ENCODE measurements at places on chromosomes 2 and 18.

- DNase-seq = no peak
These were observed 144.9 kb downstream of the LTBP1 start for GRCh38 chr2:33091541-33092123.

- no peak for DNase-seq
These were observed 1.1 kb upstream of the FZD5 start for GRCh38 chr2:207770602-207771404.

- DNase-seq = no peak
These were observed 9.5 kb upstream of the DUSP2 start for GRCh38 chr2:96154506-96155380.

GRCh38 chr2:18701981-18702380 lies 112.6 kb upstream of the NT5C1B start:
- peak; percentile 19 for DNase-seq

- DNase-seq = no peak
These were observed 123.0 kb downstream of the NFATC1 start for GRCh38 chr18:79518683-79519128.

DNA sequence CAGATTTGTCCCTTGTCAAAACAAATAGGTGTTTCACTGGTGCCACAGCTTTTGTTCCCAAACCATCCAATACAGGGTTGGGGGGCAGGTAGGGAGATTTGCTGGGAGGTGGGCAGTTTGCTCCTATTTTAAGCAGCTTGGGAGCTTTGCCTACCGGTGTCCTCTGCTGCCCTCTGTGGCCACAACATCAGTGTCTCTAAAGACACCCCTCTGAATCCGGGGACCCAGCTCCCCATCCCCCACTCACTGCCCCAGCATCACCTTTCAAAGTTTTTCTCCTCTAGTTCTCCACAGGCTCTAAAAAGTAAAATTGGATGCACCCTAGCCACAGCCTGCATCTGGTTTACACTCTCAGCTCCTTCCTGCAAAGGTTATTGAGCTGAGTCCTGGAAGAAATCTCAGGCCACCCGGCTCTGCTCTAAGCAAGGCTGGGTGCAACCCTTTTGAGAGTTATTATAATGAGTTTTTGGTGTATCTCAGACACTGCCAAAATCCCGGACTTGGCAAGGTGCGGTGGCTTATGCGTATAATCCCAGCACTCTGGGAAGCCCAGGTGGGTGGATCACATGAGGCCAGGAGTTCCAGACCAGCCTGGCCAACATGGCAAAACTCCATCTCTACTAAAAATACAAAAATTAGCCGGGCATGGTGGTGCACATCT lies 2.9 kb upstream of the EPAS1 start:
- peak; percentile 67 for DNase-seq

DNA sequence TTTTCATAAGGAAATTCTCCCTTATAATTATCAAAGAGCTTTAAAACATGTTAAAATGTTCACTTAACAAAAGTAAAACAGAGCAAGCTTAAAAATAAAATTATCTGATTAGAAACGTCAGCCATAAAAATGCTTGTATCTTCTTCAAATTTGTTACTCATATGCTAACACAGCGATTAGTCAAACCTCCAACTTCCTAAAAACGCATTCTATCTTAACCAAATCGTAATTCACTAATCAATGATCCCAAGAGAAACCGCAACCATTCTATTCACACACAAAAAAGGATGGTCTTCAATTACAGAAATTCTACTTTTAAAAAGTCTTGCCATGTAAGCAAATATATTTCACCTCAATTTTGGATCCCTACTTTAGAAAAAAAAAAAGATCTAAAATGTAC lies 1.9 kb downstream of the STK17B start:
- DNase-seq = no peak

GRCh38 chr2:1730015-1730927 lies 14.0 kb downstream of the PXDN start:
- DNase-seq = no peak

DNA sequence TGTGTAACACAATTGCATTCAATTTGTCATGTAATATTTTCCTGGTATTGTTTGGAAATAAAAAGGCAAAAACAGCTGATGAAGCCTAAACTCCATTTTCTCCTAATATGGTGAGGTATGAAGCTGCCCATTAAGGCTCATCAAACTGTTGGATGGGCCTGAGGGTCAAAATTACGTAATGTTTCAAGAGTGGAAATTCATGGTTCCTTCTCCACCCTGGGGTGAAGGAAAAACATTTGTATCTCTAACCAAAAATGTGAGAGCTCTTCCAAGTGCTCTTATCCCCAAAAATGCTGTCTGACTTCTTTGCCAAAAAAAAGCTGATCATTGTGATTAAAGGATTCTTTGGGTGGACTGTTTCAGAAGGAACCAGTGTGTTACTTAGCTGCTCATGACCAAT lies 91.8 kb downstream of the ARHGAP28 start:
- DNase-seq = no peak

DNA sequence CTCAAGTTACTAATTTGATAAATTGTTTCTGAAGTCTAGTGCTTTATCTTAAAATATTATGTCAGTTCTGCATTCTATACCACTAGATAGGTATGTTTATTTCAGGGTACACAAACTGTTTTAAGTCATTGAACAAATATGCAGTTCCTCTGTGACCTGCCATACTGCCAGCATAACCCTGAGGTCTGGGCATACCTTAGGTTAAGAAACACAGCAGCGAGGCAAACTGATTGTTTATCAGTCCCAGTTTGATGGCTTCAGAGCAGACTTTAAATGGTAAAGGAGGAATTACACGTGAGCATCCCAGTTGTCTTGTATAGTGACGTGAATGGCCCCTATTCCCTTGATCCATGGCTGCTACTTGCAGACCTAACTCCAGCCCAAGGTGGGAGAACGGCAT lies 186.4 kb upstream of the LRRTM1 start:
- DNase-seq = no peak

GRCh38 chr2:188199716-188200128 lies 92.0 kb upstream of the GULP1 start:
- no peak for DNase-seq

DNA sequence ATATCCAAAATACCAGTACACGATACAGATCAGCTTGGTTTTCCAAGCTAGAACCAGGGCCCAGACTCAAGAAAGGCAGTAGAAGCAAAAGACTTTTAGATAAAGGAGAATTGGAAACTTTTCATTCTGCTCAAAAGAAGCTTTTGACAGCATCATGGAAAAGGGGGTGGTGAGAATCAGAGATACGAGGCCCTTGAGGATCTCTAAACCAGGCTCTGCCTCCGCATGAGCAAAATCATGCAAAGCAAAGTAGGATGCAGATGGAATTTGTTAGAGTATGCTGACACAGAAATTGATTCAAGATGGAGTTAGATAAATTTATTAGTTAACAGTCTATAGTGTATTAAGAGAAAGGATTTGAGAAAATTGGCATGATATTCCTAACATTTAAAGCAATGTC lies 39.8 kb downstream of the FAM98A start:
- no peak for DNase-seq

- DNase-seq = no peak
These were observed 6.2 kb upstream of the INPP4A start for GRCh38 chr2:98438190-98439133.

DNA sequence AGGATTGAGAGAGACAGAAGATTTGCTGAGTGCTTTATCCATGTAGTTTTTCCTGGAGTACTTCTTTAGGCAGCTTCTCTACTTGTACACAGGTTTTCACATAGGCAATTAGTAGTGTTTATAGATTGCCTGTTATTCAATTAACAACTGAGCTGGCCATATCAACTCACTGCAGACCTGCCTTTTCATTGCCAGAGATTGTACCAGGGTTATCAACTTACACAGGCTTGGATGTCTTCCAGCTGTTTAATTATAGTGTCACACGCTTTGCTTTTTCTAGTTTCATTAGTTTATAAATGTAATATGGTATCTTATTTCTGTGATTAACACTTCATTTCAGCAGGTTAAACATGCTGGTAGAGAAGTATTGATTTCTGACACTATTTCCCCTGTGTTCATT lies 125.9 kb downstream of the GPD2 start:
- DNase-seq = no peak

DNA sequence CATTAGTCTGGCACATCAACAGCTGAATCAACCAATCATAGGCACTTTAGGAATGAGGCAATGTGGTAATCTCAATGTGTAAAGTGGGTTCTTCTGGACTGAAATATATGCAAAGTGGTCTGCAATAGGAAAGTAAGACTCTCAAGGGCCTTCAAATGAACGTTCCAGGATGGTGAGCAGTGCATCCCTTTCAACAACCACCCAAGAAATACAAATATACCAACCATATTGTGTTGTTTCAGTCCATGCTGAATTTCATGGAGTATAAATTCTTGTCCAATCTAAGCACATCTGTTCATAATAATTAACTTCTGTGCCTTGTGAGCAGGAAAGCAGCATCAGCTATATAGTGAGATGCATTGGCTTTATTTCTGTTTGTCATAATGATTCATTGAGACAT lies 556.2 kb downstream of the THSD7B start:
- DNase-seq = no peak

Measured in DMS53 (cell line).